HCT116 (cell line): ENCODE measurements at places on chromosomes 12 and 14. TPM values are rescaled to one million over a fixed set of nuclear protein-coding genes. Genes with fewer than 3 reads are reported as not detected.

The AICDA gene
- total RNA-seq, result not detected

The RNFT2 gene
- 34.9 TPM for total RNA-seq

The PRB2 gene
- not detected for total RNA-seq

DNA sequence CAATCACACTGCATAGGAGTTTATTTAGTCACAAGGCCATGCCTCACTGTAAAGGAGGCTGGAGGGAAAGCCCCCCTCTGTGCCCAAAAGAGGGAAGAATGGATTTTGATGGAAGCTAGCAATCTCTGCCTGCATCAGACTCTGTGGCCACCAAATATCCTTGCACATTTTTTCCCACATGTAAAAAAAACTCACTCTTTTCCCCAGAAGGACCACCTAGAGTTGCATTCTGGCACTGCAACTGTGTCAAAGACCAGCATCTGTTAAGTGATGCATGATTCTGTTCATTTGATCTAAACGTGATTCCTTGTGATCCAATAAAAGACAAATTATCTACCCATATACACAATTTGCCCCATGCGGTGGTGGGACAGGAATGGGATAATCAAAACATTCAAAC lies 8.0 kb downstream of the RHOJ start:
- H3K36me3 ChIP-seq, result no peaks in the 10 kb centered on the region
- DNase-seq, result no peak
- peaks cover 18% of the 10 kb centered on the region for H3K27me3 ChIP-seq
- no peak overlapping the region for H3K27ac ChIP-seq
- H3K4me3 ChIP-seq, result no peak overlapping the region
- no peaks in the 10 kb centered on the region for H3K4me1 ChIP-seq

- no peak overlapping the region for H3K4me3 ChIP-seq
- no peaks in the 10 kb centered on the region for H3K27me3 ChIP-seq
- no peak overlapping the region for H3K27ac ChIP-seq
- peaks cover 12% of the 10 kb centered on the region for H3K4me1 ChIP-seq
Observed at GRCh38 chr14:71119075-71119474, 211.8 kb downstream of the PCNX1 start.

GRCh38 chr12:29781188-29781587 lies 2.6 kb downstream of the TMTC1 start:
- no peaks in the 10 kb centered on the region for H3K4me1 ChIP-seq
- H3K36me3 ChIP-seq, result no peaks in the 10 kb centered on the region
- H3K27me3 ChIP-seq, result no peaks in the 10 kb centered on the region
- no peak for DNase-seq
- no peak overlapping the region for H3K4me3 ChIP-seq

GRCh38 chr14:101495827-101496775 lies 65.2 kb upstream of the DIO3 start:
- no peaks in the 10 kb centered on the region for H3K27me3 ChIP-seq
- no peak overlapping the region for H3K27ac ChIP-seq
- no peak overlapping the region for H3K4me3 ChIP-seq

GRCh38 chr14:105508069-105508468 lies 17.0 kb downstream of the TEDC1 start:
- H3K36me3 ChIP-seq, result no peaks in the 10 kb centered on the region
- H3K27me3 ChIP-seq, result no peaks in the 10 kb centered on the region
- H3K27ac ChIP-seq, result no peak overlapping the region
- no peak for DNase-seq
